ENCODE measurements at places on chromosomes 6 and 20.

GRCh38 chr6:35044145-35044745 lies 96.9 kb downstream of the TCP11 start:
- DNase-seq, result no peak

GRCh38 chr6:149132336-149132735 lies 185.2 kb upstream of the TAB2 start:
- DNase-seq, result no peak

DNA sequence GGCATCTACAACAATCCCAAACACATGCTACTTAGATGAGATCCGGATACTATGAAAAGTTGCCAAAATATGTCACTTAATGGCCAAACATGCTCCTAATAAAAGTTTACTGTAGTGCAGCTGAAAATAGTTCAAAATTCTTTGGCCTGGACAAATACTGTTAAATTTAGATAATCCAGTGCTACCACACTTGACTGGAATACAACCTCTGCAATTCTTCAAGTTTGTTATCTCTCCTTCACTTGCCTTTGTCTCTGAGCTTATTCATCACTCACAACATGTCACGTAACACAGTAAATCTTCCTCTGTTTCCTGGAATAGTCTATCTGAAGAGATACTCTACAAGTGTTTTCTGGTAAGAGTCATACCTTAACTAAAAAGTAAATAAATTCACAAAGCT lies 10.5 kb upstream of the PLN start:
- DNase-seq, result no peak

- DNase-seq, result peak; percentile 20
Observed at GRCh38 chr6:87182321-87182720, 27.0 kb downstream of the ZNF292 start.

GRCh38 chr20:10939331-10939941 lies 265.6 kb upstream of the JAG1 start:
- DNase-seq, result no peak

DNA sequence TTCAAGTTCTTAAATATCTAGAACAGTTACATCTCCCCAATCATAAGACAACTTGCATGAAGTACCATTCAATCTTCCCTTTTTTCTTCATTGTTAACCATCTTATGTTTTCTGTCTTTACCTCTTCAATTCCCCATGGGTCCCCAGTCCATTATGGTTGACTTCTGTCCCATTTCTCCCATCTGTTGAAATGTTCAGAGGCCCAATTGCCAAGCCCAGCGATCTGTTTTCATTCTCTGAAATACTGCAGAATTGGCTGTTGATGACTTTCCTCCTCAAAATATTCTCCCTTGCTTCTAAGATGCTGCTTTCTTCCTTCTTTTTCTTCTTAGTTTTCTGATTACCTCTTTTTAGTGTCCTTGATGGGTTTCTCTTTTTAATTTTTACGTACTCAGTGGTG lies 26.0 kb downstream of the DSTN start:
- DNase-seq, result no peak

GRCh38 chr6:57305761-57306160 lies 11.7 kb upstream of the PRIM2 start:
- no peak for DNase-seq

GRCh38 chr6:33583591-33584155 lies 3.6 kb upstream of the BAK1 start:
- no peak for DNase-seq

GRCh38 chr20:43583982-43584432 lies 6.7 kb upstream of the IFT52 start:
- DNase-seq, result no peak

DNA sequence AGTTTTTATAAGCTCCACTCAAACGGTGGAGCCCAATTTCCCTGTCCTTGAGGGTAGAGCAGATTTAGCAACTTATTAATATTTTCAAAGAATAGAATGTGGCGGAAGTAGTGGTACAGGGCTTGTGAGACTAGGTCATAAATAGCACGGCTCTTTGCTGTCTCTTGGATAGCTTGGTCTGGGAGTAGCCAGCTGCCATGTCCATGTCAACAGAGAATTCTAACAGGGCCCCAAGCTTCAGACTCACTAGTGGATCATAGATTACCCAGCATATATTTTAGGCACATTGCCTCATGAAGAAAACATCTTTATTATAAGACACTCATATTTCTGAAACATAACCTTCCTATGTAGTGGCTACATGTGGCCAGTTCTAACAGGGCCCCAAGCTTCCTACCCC lies 755.7 kb downstream of the HDGFL1 start:
- no peak for DNase-seq

All from CD4-positive, alpha-beta T cell treated with Interleukin-17A for 1 hour (primary cell).